ENCODE measurements at places on chromosomes 3 and 15.

GRCh38 chr3:128274837-128275236 is 121.6 kb downstream of the EEFSEC start:
- peak; percentile 82 for DNase-seq

GRCh38 chr15:99359769-99360168 is 108.5 kb downstream of the LRRC28 start:
- no peak for DNase-seq

- no peak for DNase-seq
Observed at GRCh38 chr3:193938613-193939012, 197.3 kb upstream of the HES1 start.

GRCh38 chr15:90364251-90364650 is 12.2 kb downstream of the ZNF774 start:
- no peak for DNase-seq

GRCh38 chr3:195020921-195021320 is 250.0 kb downstream of the XXYLT1 start:
- no peak for DNase-seq

DNA sequence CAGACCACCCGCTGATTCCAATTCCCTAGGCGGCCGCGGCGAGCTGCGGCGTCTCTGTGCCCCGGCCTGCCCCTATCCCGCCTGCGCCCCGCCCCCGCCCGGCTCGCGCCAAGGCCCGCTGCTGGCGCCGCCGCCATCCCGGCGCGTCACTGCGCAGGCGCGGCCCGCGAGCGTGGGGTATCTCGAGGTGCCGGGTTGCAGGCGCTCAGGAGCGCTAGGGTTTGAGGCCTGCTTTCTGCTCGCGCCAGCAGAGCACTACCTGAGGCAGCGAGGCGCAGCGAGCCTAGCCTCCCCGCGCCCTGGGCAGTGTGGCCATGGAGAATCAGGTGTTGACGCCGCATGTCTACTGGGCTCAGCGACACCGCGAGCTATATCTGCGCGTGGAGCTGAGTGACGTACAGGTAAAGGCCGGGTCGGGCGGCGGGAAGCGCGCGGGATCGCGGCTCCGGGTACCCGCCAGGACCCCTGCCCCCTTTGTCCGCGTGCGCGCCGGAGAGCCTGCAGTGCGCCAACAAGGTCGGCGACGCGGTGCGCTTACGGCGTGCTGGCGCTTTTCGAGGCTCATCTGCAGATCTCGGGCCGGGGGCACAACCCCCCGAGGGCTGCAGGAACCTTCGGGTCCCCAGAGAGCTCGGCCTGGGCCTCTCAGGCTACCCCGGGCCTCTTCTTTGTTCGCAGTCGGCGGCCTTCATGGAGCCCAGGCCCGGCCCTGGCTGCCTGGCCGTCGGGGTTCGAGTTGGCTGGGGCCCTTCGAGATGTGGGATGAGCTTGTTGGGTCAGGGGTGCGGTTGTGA is at the start of gene HACD3:
Gene HACD3, plus strand, starts transcription at position 146 of the 794 bp plus-strand sequence. Its CDS starts 169 bp downstream, at position 315.
- DNase-seq = no peak

DNA sequence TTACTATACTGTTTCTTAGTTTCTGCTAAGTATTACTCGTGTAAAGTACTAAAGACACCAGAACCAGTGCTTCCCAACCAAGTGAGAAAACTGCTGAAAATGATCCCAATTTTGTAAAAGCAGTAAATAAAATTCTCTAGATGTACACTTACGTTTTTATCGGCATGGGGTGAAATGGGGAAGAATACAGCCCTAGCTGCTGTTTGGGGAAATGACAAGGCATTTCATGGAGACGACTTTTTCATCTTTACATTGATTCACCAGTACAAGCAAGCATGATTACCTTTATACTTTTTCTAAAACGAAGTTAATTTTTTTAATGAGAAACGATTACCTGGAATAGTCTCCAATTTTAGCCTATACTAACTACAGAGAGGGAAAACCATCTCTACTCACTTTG is 1.4 kb downstream of the PSMD6 start:
- DNase-seq = no peak

- DNase-seq = peak; percentile 34
Observed at GRCh38 chr15:88623061-88623460, 1.9 kb downstream of the AEN start.

DNA sequence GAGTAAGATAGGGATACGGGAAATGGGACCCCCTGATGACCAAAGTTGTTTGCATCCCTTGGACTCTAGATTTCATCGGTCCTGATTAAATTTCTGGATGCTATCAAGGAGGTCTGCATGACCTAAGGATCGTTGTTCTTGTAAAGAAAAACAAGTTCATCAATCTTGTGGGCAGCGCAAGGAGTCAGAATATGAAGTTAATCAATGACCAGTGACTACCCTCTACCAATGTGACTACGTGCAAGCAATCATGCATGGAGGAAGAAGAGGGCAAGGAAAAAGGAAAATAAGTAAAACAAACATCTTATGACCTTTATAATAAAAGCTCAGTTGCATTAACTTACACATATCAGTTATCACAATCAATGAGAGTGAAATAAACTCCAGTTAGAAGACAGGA is 139.7 kb downstream of the RTP4 start:
- no peak for DNase-seq

DNA sequence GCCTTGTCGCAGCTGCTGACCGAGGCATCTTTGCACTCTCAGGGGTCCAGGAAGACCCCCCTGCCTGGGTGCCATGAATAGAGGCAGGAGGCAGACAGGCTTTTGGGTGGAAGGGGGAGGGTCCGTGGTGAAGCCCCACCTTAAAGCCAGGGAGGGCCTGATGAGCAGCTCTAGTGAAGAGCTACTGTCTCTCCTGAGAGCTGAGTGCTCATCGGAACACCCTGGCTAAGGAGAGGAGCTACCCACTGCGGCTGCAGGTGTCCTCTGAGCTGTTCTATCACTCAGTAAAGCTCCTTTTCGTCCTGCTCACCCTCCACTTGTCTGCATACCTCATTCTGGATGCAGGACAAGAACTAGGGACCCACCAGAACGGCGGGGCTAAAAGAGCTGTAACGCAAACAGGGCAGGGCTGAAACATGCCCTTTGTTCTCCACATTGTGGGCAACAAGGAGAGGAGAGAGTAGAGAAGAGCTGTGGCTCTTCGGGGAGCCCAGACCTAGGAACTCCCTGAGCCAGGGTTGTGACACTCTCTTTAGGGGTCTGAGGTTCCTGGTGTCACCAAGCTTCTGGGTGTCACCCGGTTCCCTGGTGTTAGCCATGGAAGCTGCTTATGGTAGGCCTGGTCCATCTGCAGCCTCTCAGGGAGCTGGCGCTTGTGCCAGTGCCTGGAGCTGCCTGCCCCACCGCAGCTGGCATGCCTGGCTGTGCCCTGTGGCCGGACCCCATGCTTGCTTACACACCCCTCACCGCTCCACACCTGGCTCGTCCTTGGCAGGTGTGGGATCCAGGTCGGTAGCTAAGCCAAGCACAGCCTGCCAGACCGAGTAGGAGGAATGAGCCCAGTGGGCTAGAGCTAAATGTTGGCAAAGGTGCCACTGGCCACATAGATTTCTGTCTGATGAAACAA is 26.2 kb upstream of the TFG start:
- no peak for DNase-seq

GRCh38 chr3:65412588-65412987 is 626.1 kb downstream of the MAGI1 start:
- no peak for DNase-seq

GRCh38 chr3:36864180-36865053 is 80.4 kb downstream of the TRANK1 start:
- DNase-seq = no peak

- DNase-seq = no peak
Observed at GRCh38 chr15:73282567-73283365, 86.0 kb downstream of the HCN4 start.

GRCh38 chr15:96172417-96172816 is 158.1 kb upstream of the NR2F2 start:
- no peak for DNase-seq

All from AG04450 (cell line).